HCT116 (cell line): ENCODE measurements at places on chromosomes 6 and 20. TPM values are rescaled to one million over a fixed set of nuclear protein-coding genes. Genes with fewer than 3 reads are reported as not detected.

The DNAJC5 gene
- total RNA-seq: 38.3 TPM

The PKHD1 gene
- not detected for total RNA-seq

The EYA4 gene
- total RNA-seq: not detected

The FAXC gene
- 4.7 TPM for total RNA-seq

The BPIFB4 gene
- total RNA-seq: not detected

The METTL24 gene
- not detected for total RNA-seq

The HMGN3 gene
- 60.5 TPM for total RNA-seq

The FAM110A gene
- total RNA-seq: 26.4 TPM

The TRPC4AP gene
- 48.6 TPM for total RNA-seq

The TBX18 gene
- 14.4 TPM for total RNA-seq

The SNAP91 gene
- not detected for total RNA-seq

The PTK6 gene
- total RNA-seq: 6.7 TPM

The ABHD16B gene
- total RNA-seq: not detected

DNA sequence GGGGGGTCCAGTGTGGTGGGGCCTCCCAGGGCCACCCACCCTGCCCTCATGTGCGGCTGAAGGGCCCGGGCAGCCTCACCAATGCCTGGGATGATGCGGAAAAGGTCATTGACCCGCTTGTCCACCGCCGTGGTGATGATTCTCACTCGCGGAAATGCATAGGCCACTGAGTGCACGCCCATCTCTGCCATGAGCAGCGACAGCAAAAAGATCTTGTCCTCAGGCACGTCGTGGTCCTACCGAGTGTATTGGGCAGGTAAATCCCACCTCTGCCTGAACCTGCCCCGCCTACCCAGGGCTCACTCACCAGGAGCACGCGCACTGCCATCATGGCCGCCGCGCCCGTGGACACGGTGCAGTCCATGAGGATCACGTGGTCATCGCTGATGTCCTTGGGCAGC, 16.1 kb downstream of the UCKL1 start:
- H3K27me3 ChIP-seq: no peaks in the 10 kb centered on the region
- no peak overlapping the region for H3K27ac ChIP-seq
- H3K36me3 ChIP-seq: peaks cover 41% of the 10 kb centered on the region; the same call in 1 of the 2 replicates
- H3K4me3 ChIP-seq: no peak overlapping the region

- no peaks in the 10 kb centered on the region for H3K36me3 ChIP-seq
- no peak overlapping the region for H3K4me3 ChIP-seq
- DNase-seq: no peak
- no peak overlapping the region for H3K27ac ChIP-seq
- H3K4me1 ChIP-seq: peaks cover 12% of the 10 kb centered on the region
- H3K27me3 ChIP-seq: no peaks in the 10 kb centered on the region
Observed at GRCh38 chr6:37655666-37656065, 42.0 kb downstream of the MDGA1 start.

DNA sequence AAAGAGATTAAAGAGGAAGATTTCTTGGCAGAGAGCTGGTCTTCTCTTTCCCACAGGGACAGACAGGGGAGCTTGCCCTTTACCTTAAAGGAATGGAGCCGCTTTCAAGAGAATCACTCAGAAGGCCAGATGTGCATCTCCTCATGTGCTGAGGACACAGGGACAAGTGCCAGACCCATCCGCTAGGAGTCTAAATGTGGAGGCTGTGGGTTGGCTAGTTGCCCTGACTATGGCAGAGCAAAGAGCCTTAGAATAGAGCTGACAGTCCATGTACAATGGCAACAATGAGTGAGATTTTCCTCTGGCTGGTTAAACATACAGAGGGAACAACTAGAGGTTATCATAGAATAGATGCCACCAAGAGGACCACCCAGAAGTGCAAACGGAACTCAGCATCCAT, 7.3 kb upstream of the DOK5 start:
- H3K36me3 ChIP-seq: no peaks in the 10 kb centered on the region
- H3K27me3 ChIP-seq: no peaks in the 10 kb centered on the region
- no peak overlapping the region for H3K4me3 ChIP-seq
- DNase-seq: no peak

DNA sequence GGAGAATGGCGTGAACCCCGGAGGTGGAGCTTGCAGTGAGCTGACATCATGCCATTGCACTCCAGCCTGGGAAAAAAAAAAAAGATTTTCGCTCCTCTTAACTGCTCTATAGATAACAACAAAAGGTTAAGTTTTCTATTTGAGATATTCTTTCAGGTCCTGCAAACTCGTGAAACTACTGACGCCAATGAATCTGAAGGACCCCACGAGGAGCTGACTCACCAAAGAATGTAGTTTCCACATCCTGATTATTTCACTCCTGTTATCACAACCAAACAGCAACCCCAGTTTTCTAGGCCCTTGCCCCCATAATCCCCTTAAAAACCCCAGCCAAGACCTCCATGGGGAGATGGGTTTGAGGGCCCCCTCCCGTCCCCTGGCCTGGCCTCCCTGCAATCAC, 58.7 kb downstream of the OTOR start:
- DNase-seq: no peak
- H3K36me3 ChIP-seq: no peaks in the 10 kb centered on the region
- no peak overlapping the region for H3K27ac ChIP-seq
- no peaks in the 10 kb centered on the region for H3K4me1 ChIP-seq

DNA sequence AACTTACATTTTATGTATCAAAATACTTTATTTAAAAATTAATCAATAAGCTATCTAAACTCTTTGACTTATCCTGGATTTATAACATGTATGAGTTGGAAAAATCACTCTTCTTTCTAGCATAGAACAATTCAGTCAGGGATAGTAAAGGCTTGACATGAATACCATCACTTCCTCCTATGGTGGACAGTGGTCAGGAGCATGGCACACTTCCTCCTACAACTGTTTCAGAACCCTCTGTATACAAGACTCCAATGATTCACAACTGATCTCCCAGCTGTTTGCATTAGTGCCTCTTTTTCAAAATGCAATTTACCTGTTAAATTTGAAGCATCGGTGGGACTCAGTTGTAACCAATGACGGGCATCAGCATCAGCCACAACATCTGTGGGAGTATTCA, 129.7 kb downstream of the RALGAPA2 start:
- H3K36me3 ChIP-seq: peaks cover 6% of the 10 kb centered on the region; the same call in 1 of the 2 replicates
- no peak overlapping the region for H3K4me3 ChIP-seq
- H3K27me3 ChIP-seq: no peaks in the 10 kb centered on the region

DNA sequence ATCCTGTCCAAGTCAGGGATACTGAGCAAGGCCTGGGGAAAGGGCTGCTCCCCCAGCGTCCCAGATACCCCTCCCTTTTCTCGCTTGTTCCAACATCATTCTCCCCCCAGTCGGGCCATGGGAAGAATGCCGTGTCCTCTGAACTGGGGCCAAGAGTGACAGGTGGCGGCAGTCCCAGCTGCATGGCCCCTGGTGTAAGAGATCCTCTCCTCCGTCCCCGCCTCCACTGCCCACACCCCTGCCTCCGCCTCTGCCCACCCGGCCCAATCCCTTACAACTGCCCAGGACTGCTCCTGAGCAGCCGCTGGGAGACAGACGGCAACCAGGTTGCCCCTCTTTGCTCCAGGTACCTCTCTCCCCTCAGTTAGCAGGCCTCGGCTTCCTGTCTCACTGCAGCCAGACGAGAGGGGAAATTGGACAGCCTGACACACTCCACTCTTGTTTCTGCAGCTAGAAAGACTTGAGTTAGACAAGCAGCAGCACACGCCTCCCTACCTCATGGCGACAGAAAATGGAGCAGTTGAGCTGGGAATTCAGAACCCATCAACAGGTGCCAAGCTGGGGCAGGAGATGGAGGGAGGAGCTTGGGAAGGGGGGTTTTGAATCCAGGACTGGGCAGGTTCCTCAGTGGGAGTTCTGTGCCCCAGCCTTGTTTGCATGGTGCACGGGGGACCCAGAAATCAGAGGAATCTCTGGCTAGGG, at the start of gene MYLK2:
Gene MYLK2, plus strand, starts transcription at position 274 of the 702 bp plus-strand sequence. Its CDS starts 225 bp downstream, at position 499.
- no peak within 1 kb of the TSS for H3K4me3 ChIP-seq
- no peaks in the 10 kb centered on the region for H3K4me1 ChIP-seq
- H3K27ac ChIP-seq: no peak within 1 kb of the TSS
- no peaks in the 10 kb centered on the region for H3K36me3 ChIP-seq
- no peak for DNase-seq

- H3K36me3 ChIP-seq: peaks cover 5% of the 10 kb centered on the region; the same call in 1 of the 2 replicates
- H3K27ac ChIP-seq: no peak overlapping the region
- no peaks in the 10 kb centered on the region for H3K27me3 ChIP-seq
- DNase-seq: no peak
Observed at GRCh38 chr6:37485291-37485702, 14.4 kb downstream of the CCDC167 start.

DNA sequence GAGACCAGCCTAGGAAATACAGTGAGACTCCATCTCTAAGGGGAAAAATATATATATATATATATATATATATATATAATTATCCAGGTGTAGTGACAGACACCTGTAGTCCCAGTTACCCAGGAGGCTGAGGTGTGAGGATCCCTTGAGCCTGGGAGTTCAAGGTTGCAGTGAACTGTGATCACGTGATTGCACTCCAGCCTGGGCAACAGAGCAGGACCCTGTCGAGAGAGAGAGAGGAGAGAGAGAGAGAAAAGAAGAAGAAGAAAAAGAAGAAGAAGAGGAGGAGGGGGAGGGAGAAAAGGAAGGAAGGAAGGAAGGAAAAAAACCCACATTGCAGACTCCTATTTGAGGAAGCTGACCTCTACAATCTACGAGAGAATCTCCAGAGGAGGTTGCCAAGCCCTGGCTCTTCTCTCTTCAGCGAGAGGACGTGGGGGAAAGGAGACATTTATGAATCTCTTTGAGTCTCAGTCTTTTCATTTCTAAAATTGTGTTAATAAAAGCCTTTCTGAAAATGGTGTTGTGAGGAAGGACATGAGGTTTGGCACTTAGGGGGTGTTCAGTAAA, 49.7 kb downstream of the COL11A2 start:
- H3K36me3 ChIP-seq: no peaks in the 10 kb centered on the region
- H3K4me3 ChIP-seq: no peak overlapping the region
- no peak overlapping the region for H3K27ac ChIP-seq
- no peaks in the 10 kb centered on the region for H3K4me1 ChIP-seq

- no peaks in the 10 kb centered on the region for H3K36me3 ChIP-seq
- no peaks in the 10 kb centered on the region for H3K4me1 ChIP-seq
- DNase-seq: no peak
- no peak overlapping the region for H3K27ac ChIP-seq
Observed at GRCh38 chr6:52409499-52409898, 10.6 kb upstream of the EFHC1 start.

GRCh38 chr20:1939270-1939595, 44.0 kb downstream of the SIRPA start:
- no peaks in the 10 kb centered on the region for H3K36me3 ChIP-seq
- H3K27ac ChIP-seq: no peak overlapping the region
- DNase-seq: no peak

DNA sequence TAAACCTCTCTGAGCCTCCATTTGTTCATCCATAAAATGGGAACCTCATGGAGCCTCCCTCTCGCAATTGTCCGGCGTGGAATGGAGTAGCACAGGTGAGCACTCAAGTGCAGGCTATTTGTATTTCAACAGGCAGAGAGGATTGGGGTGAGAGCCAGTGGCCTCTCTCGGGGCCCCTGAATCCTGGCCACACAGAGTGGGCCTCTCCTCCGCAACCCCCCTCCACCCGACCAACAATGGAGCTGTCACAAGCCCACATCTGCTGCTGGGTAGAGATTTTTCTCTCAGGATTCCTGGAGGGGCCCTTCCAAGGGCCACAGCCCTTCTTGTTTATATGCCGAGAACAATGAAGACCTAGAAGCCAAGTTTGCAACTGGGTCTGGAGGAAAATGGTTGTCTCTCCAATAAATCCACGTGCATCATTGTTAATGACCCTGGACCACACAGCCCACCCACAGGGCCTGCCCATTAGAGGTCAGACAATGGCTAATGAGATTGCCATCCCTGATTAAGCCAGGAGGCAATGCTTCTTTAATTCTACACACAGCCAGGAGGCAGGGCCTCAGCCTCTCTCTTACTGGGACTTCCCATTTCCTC, 233.0 kb downstream of the ANKRD60 start:
- peaks cover 27% of the 10 kb centered on the region for H3K27me3 ChIP-seq
- DNase-seq: no peak
- H3K36me3 ChIP-seq: no peaks in the 10 kb centered on the region
- H3K27ac ChIP-seq: no peak overlapping the region
- H3K4me1 ChIP-seq: peaks cover 8% of the 10 kb centered on the region; the same call in 1 of the 2 replicates

DNA sequence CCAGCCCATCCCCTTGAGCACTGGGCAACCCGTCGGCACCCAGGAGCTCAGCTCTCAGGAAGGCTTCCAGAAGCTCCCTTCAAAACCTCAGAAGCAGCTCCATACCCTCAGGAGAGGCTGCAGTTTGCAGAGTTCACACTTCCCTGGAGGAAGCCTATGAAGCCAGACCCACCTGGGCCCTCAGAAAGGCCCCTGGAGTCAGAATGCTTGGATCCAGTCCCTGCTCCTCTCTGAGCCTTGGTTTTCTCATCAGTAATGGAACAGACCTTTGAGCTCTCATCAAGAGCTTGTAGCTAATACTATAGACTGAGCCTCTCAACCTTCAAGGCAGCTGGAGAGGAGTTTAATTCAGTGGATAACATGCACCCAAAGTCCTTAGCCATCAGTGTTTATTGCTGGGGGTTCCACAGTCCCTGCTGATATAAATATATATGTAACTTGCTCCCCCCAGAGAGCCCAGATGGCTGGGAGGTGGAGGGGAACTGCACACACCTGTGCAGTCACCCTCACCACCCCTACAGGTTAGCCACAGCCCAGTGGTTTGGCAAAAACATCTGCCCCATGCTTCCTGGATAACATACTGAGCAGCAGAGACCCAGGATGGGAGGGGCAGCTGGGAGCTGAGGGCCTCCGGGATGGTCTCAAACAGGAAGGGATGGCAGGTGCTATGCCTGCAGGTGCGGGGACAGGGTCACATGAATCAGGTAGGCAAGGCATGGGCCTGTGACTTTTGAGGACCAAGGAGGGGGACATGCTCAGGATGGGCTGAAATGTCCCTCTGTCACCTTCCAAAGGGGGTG, 120.1 kb downstream of the SNX5 start:
- no peaks in the 10 kb centered on the region for H3K27me3 ChIP-seq
- no peaks in the 10 kb centered on the region for H3K36me3 ChIP-seq

GRCh38 chr6:6284221-6284966, 36.1 kb downstream of the F13A1 start:
- H3K27ac ChIP-seq: no peak overlapping the region
- H3K4me3 ChIP-seq: no peak overlapping the region
- DNase-seq: no peak
- no peaks in the 10 kb centered on the region for H3K36me3 ChIP-seq

DNA sequence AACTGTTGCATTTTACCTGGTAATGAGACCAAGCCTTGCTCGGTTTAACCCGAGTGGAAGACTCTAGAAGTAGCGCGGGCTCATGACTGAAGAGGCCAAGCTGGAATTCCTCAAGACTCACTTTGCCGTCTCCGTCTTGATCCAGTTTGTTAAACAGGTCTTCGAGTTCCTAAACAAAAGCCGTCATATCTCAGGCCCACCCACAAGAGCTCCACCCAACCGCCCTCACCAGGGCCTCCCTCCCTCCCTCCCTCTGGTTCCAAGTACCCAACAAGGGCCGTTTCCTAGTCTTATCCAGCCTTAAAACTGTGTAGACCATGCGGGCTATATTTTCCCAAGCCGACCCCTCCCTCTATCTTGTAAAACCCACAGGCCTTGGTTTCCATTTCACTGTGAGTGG, 81.4 kb downstream of the NINL start:
- no peak for DNase-seq
- no peak overlapping the region for H3K27ac ChIP-seq
- peaks cover 5% of the 10 kb centered on the region; the same call in 1 of the 2 replicates for H3K4me1 ChIP-seq
- H3K4me3 ChIP-seq: no peak overlapping the region
- H3K27me3 ChIP-seq: no peaks in the 10 kb centered on the region

- no peak overlapping the region for H3K27ac ChIP-seq
- peaks cover 2% of the 10 kb centered on the region; the same call in 1 of the 2 replicates for H3K36me3 ChIP-seq
- DNase-seq: no peak
- no peak overlapping the region for H3K4me3 ChIP-seq
- H3K27me3 ChIP-seq: no peaks in the 10 kb centered on the region
- H3K4me1 ChIP-seq: no peaks in the 10 kb centered on the region
Observed at GRCh38 chr20:46356195-46357029, 48.1 kb upstream of the CDH22 start.
